ENCODE measurements at places on chromosomes 1 and 21.

DNA sequence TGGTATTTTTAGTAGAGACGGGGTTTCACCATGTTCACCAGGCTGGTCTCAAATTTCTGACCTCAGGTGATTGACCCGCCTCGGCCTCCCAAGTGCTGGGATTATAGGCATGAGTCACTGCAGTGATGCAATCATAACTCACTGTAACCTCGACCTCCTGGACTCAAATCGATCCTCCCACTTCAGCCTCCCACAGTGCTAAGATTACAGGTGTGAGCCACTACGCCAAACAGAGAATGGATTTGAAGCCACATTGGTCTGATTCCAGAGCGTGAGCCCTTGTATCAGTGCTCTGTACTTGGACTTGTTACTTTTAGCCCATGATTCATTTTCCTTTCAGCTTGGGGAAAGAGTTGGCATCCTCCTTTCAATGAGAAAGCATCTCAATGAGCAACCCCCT is 14.9 kb upstream of the ZNF683 start:
- DNase-seq = no peak

DNA sequence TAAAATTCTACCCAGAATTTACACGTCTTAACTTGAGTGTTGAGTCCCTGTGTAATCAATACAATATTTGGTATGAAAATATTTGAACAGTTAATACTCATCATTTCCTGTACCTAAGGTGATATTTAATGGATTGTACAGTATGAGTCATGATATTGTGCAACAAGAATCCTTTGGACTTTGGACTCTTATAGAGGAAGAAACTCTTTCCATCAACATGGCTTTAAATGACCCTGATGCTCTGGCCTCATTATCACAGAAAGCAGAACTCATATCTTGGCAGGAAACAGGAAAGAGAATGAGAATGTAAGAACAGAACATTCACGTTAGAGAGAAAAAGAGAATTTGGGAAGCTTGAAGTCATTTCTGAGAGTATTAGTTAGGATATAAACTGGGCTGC is 168.8 kb upstream of the B3GALT2 start:
- no peak for DNase-seq

- DNase-seq = peak; percentile 14
Observed at GRCh38 chr1:226603022-226603857, 54.7 kb downstream of the STUM start.

DNA sequence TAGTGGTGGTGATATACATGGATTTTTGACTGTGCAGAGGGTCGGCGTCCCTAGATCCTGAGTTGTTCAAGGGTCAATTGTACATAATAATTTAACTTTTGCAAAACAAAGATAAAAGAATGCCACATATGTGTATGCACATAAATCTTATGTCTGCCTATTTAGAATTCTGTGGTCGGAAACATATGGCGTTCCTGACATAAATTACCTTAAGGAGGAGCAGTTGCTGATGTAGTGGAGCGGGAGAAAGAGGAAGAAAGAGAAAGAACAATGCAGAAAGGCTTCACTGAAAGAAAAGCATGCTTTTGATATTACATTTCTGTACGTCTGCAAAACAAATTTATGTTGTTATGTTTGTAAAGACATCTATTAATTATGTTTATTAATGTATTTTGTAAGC is 40.0 kb downstream of the S1PR1 start:
- DNase-seq = no peak

GRCh38 chr1:24201941-24202440 is 14.9 kb upstream of the IFNLR1 start:
- DNase-seq = peak; percentile 69

DNA sequence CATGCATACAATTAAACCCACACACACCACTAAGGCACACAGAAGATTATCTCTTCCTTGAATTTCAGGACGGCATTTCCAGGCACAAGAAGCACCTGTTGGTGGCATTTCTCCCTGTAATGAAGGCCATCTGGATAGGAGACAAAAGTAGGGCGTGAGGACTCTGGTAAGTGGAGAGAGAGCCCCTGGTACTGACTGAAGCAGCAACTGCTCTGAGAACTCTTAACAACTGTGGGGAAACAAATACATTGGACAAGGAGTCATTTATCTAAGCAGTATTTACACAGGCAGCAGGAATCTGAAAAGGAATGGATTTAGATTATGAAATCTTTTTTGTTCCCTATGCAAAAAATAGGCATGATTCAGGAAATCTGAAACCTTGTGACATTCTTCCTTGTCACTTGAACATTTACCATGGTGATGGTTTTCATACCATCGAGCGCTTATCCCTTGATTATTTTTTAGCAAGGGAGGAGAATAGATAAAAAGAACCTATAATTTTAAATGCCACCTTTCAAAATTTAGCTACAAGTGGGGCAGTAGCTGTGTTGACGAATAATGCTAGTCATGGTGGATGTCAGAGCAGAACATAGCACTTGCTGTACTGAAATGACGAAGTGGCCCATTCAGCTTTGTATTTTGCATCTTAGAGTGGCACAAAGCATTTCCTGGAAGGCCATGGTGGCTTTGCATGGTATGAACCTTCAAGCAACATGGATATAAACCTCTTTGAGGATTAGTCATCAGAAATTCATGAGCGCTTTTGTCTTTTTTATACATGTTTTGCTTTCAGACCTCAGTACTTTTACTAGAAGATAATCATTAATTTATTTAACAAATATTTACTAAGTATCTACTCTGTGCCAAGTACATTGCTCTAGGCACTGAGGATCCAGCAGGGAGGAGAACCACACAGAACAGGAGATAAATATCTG is 362.0 kb downstream of the ADGRL2 start:
- DNase-seq = no peak

DNA sequence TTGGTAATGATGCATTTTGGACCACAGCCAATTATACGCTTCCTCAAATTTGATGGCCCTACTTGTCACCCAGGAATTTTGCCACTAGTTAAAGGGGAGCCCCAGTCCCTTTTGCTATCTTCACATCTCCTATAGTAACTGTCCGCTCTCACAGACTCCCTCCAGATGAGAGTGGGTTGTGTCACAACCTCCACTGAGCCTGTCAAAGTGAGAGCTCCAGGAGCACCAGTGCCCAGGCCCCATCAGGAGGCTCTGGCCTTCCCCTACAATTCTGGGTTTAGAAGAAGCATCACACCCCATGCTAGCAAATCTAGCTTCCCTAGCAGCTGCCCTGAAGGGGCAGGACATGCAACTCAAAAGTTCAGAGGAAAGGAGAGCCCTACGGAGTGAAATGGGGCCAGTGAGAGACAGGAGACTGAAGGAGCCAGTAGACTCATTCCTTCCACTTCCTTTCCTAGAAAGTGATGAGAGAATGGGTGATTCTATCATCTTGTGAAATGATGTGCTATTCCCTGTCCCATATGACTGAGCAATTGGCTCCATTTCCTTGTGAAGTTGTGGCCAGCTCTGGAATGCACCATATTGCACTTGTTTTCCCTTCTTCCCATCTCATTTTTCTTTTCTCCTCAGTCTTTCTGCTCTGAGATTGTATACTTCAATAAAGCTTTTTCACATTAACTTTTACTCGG is 541.3 kb downstream of the DPYD start:
- no peak for DNase-seq

DNA sequence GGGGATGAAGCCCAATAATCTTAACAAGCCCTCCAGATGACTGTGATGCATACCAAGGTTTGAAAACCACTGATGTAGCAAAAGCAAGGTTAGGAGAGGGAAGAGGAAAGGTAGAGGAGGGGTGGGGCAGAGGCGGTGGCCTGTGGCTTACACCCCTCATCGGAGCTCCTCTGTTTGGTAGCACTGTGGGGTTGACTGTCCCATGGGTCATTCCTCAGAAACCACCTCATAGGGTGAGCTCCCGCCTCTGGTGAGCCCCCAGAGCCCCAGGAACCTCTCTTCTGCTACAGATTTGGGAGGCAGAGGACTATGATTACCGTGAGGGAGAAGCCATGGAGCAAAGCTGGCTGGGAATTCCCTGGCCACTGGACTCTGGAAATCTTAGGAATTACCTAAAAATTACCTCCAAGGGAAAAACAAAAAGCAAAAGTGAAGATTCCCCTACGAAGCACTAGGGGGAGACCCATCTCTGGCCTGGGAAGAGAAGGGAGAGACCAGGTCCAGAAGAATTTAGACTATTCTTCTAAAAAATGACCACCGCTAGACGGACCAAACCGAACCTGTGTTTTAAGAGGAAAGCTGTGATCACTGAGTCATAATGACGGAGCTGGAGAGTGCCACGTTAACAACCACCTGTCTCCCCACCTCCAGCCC is 1.5 kb upstream of the RASSF5 start:
- DNase-seq = no peak

DNA sequence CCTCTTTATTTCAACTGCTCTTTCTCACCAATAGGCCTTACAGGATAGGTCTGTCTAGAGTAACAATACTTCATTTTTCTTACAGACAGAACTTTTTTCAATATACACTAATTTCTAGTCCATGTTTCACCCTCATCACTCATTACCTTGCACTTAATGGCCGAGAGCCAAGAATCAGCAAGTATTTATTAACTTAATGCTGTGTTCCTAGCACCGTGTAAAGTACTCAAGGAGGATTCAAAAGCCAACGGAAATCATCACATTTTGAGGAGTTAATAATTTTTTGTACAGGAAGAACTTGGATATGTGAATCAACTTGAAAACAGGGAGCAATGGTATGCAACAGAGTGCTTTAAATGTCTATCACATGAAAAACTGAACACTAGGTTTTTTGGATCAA is 102.0 kb downstream of the PTPN14 start:
- DNase-seq = no peak

- DNase-seq = no peak
Observed at GRCh38 chr1:230109895-230110667, 43.0 kb downstream of the GALNT2 start.

DNA sequence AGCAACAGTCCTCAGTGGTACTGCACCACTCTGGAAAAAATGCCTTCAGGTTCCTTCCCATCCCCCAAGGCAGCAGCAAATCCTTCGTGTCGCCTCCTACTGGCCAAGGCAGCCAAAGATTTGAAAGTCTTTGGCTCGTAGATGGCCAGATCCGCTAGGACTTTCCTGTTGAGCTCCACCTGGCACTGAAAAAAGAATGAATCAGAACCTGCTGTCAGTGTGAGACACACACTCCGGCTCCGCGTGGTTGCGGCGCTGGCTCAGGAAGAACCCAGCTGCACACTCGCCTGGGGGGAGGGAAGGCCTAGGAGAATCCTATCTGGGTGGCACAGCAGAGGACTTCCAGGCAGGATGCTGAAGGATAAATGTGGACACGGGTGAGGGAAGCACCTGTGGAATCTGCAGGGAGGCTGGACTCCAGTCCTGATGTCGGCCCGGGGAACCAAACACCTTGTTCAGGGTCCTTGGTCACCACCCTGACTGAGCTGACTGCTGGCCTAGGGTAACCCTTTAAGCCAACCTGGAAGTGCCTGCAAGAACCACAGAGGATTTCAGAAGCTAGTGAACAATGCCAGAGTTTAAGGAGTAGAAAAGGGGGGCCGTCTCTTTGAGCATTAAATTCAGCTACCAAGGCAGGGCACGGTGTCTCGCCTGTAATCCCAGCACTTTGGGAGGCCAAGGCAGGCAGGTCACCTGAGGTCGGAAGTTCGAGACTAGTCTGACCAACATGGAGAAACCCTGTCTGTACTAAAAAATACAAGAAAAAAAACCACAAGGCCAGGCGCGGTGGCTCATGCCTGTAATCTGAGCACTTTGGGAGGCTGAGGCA is 3.2 kb upstream of the CCNL2 start:
- DNase-seq = no peak

GRCh38 chr1:245279346-245279745 is 124.6 kb downstream of the KIF26B start:
- no peak for DNase-seq

GRCh38 chr21:14968821-14969220 is 96.0 kb downstream of the NRIP1 start:
- DNase-seq = no peak

DNA sequence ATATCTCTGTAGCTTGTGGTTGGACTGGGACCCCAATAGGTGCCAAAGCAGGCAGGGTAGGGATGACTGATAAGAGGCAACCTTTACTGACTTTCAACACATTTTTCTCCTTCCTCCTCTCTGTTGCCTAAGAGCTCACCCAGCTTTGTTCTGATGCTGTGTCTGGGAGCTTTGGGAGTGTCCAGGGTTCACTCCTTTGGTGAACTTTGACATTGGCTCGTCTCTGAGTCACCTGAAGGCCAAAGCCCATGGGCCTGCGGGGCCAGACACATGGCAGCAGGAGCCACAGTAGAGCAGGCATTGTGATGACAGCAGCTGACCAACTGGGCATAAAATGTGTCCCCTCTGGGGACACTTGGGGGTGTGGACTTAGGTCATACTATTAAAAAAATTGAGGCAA is 99.5 kb upstream of the ZNF644 start:
- DNase-seq = no peak

- no peak for DNase-seq
Observed at GRCh38 chr1:7590426-7590790, 180.7 kb upstream of the VAMP3 start.

DNA sequence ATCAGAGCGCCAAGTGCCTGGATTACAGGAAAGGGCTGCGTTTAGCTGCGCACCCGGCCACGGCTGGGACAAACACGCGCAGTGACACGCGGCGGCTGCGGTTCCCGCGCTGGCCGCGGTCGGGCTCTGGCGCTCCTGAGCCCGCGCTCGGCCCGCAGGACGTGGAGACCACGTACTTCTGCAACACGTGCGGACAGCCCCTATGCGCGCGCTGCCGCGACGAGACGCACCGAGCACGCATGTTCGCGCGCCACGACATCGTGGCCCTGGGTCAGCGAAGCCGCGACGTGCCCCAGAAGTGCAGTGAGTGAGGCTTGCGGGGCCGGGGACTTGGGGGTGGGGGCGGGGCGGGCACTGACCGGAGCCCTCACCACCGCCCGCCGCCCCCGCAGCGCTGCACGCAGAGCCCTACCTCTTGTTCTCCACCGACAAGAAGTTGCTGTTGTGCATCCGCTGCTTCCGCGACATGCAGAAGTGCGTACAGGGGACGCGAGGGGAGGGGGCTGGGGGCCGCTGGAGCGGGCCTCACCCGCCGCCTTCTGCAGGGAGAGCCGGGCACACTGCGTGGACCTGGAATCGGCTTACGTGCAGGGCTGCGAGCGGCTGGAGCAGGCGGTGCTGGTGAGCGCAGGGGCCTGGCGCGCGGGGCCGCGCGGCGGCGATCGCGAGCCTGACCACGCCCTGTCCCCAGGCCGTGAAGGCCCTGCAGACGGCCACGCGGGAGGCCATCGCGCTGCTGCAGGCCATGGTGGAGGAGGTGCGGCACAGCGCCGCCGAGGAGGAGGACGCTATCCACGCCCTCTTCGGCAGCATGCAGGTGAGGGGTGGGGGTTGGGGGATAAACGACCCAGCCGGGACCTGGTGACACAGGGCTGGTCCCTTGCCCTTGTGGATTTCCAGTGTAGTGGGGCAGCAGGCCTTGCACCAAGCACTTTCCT is 3.1 kb downstream of the RNF207 start:
- DNase-seq = peak; percentile 42

DNA sequence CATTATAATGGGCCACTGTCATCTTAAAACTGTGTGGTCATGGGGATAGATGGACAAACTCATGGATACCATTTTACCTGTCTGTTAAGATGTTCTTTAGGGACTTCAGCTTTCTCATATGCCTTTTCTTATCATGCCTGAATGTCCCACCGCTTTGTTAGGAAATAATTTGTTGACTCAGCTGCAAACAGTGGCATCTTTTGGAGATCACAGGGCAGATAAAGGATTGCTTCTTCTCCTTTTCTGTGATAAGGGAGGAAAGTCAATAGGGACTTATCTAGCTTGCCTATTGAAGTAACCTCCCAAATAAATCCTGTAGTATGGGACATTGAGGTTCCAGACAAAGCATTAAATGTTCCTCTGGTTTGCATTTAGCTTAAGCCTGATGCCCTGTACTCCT is 79.8 kb upstream of the KIAA0040 start:
- no peak for DNase-seq

Data from C1 segment of cervical spinal cord (tissue), 14 donors.